ENCODE measurements at places on chromosomes 1 and 21. TPM values are rescaled to one million over a fixed set of nuclear protein-coding genes. Genes with fewer than 3 reads are reported as not detected.

SPRR1B gene
- total RNA-seq, result not detected

DBT gene
- 11.5 TPM for total RNA-seq

NHLH2 gene
- total RNA-seq, result not detected

PGLYRP3 gene
- total RNA-seq, result not detected

MTOR gene
- total RNA-seq, result 43.7 TPM

NPR1 gene
- not detected for total RNA-seq

LCE1E gene
- total RNA-seq, result not detected

CD1B gene
- not detected for total RNA-seq

CHI3L2 gene
- 17.0 TPM for total RNA-seq

HES3 gene
- total RNA-seq, result not detected

LCE1B gene
- not detected for total RNA-seq

TDRKH gene
- total RNA-seq, result 14.5 TPM

KCNA3 gene
- 19.7 TPM for total RNA-seq

IGSF21 gene
- total RNA-seq, result not detected

PLPPR4 gene
- not detected for total RNA-seq

OLIG2 gene
- not detected for total RNA-seq

ACTN2 gene
- not detected for total RNA-seq

ENAH gene
- total RNA-seq, result not detected

LIN28A gene
- total RNA-seq, result not detected

PRMT2 gene
- total RNA-seq, result 170 TPM

S100A5 gene
- total RNA-seq, result not detected

TRIM67 gene
- total RNA-seq, result not detected

TCP10L gene
- 0.47 TPM for total RNA-seq
